ENCODE measurements at places on chromosomes 5 and 9.
A peak's percentile ranks its signal among the peaks of the same experiment; 100 is the strongest.

GRCh38 chr5:128626536-128627090 is 88.6 kb upstream of the FBN2 start:
- no peak for DNase-seq

GRCh38 chr9:124180557-124180956 is 77.2 kb upstream of the NEK6 start:
- no peak for DNase-seq

GRCh38 chr5:90940227-90940995 is 381.8 kb downstream of the ADGRV1 start:
- peak; percentile 34 for DNase-seq

DNA sequence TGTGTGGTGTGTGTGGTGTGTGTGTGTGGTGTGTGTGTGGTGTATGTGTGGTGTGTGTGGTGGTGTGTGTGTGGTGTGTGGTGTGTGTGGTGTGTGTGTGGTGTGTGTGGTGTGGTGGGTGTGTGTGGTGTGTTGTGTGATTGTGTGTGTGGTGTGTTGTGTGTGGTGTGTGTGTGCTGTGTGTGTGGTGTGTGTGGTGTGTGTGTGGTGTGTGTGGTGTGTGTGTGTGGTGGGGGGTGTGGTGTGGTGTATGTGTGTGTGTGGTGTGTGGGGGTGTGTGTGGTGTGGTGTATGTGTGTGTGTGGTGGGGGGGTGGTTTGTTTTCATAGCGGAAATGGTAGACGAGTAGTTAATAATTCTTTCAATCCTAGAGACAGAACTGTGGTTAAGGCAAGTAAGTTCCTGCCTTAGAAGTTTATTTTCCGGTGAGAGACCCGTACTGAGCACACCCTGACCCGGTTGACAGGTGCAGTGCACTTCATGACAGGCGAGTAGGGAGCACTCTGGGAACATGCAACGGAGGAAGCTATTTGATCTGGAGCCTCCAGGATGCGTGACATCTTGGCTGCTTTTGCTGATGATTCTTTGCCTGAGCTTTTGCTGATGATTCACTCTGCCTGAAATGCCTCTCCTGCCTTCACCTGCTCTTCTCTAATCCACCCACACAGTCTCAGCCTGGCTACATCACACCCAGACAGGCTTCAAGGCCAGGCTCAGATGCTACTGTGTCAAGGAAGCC is 21.7 kb upstream of the FAT2 start:
- DNase-seq = peak; percentile 74

DNA sequence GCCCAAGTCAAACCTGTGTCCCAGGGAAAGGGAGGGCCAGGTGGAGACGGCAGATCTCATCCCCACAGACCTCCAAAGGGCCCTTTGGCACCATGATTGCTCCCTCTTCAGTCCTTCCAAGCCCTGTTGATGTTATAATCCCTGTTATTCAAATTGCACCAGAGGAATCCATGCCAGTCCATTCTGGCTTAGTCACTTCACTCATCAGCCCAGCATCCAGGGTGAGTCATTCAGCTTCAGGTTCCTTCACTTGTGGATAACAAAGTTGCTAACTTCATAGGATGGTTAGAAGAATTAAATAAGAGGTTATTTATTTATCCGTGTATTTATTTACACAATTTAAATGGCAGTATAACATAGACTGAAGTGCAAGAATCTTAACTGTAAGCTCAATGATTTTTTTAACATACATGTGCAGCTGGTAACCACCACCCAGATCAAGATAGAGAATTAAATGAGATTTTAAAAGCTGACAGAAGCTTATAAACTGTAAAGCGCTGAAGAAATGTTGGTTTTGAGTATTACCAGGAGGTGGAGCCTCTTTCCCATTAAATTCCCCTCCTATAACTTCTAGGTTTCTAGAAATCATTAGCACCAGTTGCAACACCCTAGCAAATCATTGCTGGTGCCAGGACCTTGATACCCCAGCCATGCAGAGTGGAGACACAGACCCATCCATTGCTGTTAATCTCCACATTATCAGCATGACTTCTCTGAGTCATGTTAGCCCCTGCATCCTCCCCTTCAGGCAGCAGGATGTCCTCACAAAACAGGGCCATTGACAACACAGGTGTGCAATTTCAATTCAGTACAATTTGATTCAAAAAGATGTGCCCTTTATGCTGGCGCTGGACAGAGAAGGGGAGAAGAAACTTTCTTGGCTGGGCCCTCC is 77.4 kb downstream of the SEC61B start:
- no peak for DNase-seq

- no peak for DNase-seq
Observed at GRCh38 chr5:102759700-102760099, 4.6 kb downstream of the PAM start.

DNA sequence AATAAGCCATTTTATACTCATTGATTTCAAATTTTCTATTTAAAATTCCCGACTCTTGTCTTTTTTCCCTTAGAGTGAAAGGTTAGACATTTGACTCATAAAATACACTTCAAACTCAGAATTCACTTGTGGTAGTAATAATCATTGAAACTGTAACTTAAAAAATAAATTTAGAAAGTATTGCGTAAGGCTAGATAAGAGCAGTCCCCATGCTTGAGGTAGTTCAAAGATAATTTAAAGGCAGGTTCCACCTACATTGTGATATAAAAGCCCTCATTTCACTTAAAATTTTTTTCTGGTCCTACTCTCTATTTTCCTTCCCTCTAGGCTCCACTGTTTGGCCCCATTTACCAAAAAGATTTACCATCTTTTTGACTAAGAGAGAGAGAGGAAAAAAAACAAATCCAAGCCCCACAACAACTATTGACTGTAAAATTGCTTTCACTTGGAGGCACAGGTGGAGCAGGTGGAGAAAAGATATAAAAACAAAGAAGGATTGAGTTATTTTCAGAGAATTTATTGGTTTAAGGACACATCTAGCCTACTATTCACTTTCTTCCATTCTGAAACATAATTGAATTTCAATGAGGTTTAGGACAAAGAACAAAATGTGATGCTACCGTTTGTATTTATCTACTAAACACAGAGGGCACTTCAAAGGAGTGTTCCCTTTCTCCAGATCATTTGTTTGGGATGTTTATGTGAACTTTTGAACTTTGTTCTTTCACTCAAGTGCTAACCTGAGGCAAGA is 61.0 kb downstream of the FBXO4 start:
- DNase-seq = no peak

- DNase-seq = no peak
Observed at GRCh38 chr5:38600329-38601045, 44.0 kb upstream of the LIFR start.

DNA sequence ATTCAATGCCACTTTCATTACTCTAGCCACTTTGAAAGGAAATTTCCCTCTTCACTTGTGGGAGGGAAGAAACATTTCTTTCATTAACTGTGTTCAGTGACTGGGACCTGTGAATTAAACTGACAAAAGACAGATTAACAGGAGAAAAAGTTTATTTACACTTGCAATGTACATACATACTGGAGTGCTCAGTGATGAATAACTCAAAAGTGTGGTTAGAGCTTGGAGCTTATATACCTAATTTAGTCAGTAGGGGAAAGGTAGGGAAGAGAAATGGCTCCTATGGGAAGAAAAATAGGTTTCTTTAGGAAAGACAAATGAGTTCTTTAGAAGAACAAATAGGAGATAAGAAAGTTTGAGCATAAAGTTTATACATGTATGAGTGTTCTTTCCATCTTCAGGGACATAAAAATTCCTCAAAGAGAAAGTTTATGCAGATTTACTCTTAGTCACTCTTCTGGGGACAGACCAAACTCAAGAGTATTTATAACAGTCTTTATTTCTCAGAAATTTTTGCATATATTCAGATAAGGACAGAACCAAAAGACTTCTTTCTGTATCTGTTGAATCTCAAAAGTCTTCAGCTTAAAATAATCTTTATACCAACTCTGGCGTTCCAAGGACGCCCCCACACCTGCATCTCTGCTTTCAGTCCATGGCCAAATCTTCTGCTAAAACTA is 120.0 kb upstream of the RAI14 start:
- DNase-seq = no peak

GRCh38 chr5:123752552-123753179 is 240.7 kb downstream of the CSNK1G3 start:
- DNase-seq = no peak

- DNase-seq = no peak
Observed at GRCh38 chr5:13034061-13034460, 910.4 kb downstream of the DNAH5 start.

- no peak for DNase-seq
Observed at GRCh38 chr5:139446956-139447779, 7.8 kb upstream of the DNAJC18 start.

DNA sequence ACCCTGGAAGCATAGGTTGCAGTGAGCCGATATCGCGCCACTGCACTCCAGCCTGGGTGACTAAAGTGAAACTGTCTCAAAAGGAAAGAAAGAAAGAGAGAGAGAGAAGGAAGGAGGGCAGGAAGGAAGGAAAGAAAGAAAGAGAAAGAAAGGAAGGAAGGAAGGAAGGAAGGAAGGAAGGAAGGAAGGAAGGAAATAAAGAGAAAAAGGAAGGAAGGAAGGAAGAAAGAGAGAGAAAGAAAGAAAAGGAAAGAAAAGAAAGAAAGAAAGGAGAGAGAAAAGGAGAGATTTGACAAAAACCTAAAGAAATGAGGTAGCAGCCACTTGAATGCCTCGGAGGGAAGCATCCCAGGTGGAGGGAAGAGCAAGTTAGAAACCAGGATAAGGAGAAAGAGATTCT is 44.6 kb downstream of the MSX2 start:
- DNase-seq = no peak

GRCh38 chr5:2562036-2562435 is 189.4 kb downstream of the IRX2 start:
- no peak for DNase-seq

DNA sequence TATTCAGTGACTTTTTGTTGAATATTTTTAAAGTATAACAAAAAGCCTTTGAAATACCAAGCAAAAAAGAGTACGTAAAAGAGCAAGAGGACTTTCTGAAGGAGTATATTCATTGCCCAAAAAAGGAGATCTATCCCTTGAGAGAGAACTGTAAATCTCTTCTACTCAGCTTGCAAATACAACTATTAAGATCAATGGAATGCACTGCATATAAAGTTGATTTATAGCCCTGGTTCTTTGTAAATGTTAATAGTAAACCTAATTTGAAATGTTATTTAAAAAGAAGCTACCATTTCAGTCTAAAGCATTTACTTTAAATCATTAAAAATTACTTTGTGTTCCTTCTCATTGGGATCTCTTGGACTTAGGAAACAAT is 168.1 kb downstream of the PDE4D start:
- DNase-seq = no peak
